ENCODE measurements at places on chromosomes 7 and 10. TPM values are rescaled to one million over a fixed set of nuclear protein-coding genes. Genes with fewer than 3 reads are reported as not detected.

EEPD1 gene
- total RNA-seq, result 11.3 TPM

DNA sequence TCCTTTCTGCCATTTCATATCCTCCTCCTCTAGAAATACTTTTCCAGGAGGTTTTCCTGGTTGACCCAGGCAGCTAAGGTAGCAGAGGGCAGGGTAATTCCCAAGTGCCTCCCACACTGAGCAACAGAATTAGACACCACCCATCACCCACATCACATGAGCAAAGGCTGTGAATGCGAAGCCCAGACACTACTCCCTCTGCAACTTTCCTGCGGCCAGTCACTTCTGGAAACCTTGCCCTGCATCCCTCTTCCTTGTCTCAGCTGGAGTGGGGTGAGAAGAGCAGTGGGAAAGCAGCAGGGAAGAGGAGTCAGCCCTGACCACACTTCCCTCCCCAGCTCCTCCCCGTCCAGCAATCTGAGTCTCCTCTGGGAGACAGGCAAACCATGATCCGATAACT, 15.2 kb downstream of the TMEM176B start:
- H3K27ac ChIP-seq, result no peak overlapping the region
- H3K36me3 ChIP-seq, result no peaks in the 10 kb centered on the region
- peaks cover 51% of the 10 kb centered on the region for H3K4me1 ChIP-seq
- no peak overlapping the region for H3K4me3 ChIP-seq

LRRC17 gene
- total RNA-seq, result 2.7 TPM

DNA sequence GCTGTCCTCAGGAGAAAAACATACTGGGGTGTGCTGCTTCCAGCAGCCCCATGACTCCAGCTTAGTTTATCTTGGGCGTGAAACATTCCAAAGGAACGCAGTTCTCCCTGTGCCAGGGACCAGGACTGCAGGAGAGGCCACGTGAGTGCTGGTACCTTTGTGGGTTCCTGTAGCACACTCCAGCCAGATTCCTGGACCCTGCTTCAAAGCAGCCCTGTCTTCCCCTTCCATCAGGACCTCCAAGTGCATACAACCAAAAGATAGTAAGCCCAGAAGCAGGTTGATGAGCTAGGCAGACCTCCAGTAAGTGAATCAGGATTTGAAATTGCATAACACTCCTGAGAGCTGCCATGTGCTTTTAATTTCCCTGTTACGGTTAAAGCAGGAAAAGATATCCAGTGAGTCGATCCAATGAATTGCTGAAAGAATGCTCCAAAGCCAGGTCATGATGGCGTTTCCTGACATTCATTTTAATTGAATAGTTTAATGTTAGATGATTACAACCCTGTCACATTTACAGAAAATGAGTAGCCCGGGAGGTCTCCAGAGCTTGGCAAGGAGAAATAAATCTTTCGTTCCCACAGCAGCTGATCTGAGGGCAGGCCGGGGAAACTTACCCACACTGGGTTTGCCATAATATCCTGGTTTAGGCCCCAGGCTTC, 38.9 kb upstream of the CPXM2 start:
- no peak overlapping the region for H3K4me3 ChIP-seq
- H3K27me3 ChIP-seq, result no peaks in the 10 kb centered on the region
- H3K4me1 ChIP-seq, result no peaks in the 10 kb centered on the region
- H3K36me3 ChIP-seq, result no peaks in the 10 kb centered on the region
- DNase-seq, result no peak

CCSER2 gene
- 161 TPM for total RNA-seq

DNA sequence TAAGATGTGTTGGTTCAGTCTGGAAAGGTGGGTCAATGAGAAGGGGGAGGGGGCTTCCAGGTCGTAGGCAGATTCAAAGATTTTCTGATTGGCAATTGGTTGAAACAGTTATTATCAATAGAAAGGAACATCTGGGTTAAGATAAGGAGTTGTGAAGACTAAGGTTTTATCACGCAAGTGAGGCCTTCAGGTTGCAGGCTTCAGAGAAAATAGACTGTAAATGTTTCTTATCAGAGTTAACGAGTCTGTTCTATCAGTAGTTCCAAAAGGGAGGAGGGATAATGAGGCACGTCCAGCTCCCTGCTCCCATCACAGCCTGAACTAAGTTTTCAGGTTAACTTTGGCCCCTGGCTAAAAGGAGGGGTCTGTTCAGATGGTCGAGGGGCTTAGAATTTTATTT, 11.1 kb upstream of the CFAP46 start:
- H3K27ac ChIP-seq, result no peak overlapping the region
- no peaks in the 10 kb centered on the region for H3K36me3 ChIP-seq
- H3K4me3 ChIP-seq, result no peak overlapping the region
- H3K27me3 ChIP-seq, result peaks cover 47% of the 10 kb centered on the region
- no peak for DNase-seq

UCMA gene
- not detected for total RNA-seq

- no peak overlapping the region for H3K27ac ChIP-seq
- H3K27me3 ChIP-seq, result no peaks in the 10 kb centered on the region
- H3K4me1 ChIP-seq, result no peaks in the 10 kb centered on the region
- no peak overlapping the region for H3K4me3 ChIP-seq
- no peak for DNase-seq
Measured at GRCh38 chr7:25187932-25188331, 40.4 kb downstream of the NPVF start.

DNA sequence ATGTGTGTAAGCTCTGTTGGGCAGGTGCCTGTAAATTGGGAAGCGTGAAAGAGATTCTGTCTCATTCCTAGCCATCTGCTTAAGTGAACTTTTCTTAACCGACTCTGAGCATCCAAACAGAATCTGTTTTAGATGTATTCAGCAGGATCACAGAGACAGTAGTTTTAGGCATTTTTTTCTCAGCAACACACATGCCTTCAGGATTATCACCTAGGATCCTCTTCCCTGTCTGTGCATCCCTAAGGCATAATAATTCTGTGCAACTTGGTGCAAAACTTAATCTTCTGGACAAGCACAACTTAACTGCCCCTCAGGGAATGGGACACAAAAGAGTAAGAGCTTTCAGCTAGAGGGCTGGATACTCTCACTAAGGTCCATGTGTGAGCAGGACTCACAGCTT, 284.8 kb downstream of the C7orf25 start:
- H3K27me3 ChIP-seq, result no peaks in the 10 kb centered on the region
- H3K36me3 ChIP-seq, result no peaks in the 10 kb centered on the region
- no peak overlapping the region for H3K27ac ChIP-seq
- H3K4me1 ChIP-seq, result no peaks in the 10 kb centered on the region
- H3K4me3 ChIP-seq, result no peak overlapping the region

- H3K4me1 ChIP-seq, result peaks cover 3% of the 10 kb centered on the region
- H3K36me3 ChIP-seq, result no peaks in the 10 kb centered on the region
- no peaks in the 10 kb centered on the region for H3K27me3 ChIP-seq
- no peak overlapping the region for H3K27ac ChIP-seq
- no peak for DNase-seq
Measured at GRCh38 chr7:22627136-22627535, 99.9 kb upstream of the IL6 start.

- peaks cover 3% of the 10 kb centered on the region for H3K27me3 ChIP-seq
- no peak for DNase-seq
- no peak overlapping the region for H3K4me3 ChIP-seq
- H3K4me1 ChIP-seq, result no peaks in the 10 kb centered on the region
- H3K27ac ChIP-seq, result no peak overlapping the region
Measured at GRCh38 chr10:9253121-9253520, 1198.6 kb downstream of the GATA3 start.

DNA sequence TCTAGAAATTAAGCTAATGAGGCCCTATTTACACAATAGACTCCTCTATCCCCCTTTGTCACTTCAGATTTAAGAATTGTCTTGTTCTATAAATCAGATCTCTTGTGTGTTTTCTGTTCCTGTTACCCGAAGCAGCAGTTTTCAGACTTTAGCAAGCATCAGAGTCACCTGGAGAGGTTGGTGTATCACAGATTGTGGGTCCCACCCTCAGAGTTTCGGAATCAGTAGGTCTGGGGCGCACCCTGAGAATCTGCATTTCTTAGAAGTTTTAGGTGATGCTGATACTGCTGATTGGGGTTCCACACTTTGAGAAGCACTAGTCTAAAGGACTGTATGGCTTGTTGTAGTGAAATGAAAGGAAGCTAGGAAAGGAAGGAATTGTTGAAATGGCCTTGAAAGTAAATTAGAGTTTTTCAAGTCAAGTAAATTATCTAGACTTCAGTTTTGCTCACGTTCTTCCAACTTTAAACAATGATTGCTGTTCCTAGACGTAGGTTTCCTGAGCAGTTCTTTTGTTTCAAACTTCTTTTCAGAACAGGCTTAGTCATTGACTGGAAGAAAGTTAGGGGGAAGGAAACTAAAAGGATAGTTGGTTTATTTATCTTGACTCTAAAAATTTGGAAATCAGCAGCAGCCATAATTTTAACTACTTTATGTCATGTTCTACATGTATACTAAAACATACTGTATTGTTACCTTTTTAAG, 15.7 kb downstream of the BPGM start:
- H3K36me3 ChIP-seq, result no peaks in the 10 kb centered on the region
- no peaks in the 10 kb centered on the region for H3K27me3 ChIP-seq
- H3K27ac ChIP-seq, result no peak overlapping the region

All from heart left ventricle (tissue), 16 donors.